NCI-H1436 (cell line): ENCODE measurements at places on chromosomes 3 and 15.
A peak's percentile ranks its signal among the peaks of the same experiment; 100 is the strongest.

DNA sequence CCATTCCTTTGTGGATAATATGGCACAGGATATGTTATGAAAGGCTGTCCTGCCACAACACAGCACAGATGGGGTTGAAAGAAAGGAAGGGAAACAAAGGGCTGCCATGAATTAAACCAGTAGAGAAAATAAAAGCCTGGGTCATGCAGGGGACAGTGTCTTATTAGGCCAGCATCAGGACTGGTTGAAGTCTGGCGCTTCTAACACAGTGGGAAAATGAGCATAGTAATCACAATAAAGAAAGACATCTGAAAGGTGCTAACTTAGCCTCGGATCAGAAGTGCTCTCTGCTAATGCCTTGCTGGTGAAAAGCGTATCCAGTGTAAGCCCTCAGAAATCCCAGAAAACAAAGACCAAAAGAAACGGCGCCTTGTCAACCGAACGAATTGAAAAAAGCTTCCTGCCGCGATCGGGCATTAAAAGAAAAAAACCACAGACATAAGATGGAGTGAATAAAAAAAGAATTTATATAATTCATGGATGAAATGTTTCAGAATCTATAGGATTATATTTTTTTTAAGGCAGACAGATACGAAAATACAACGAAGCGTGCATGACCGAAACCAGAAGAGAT is 566 bp upstream of the MKRN3 start:
- DNase-seq = peak; percentile 21

- DNase-seq = no peak
Observed at GRCh38 chr3:144332868-144333267, 361.2 kb downstream of the DIPK2A start.

GRCh38 chr15:81363718-81364500 is 10.1 kb downstream of the TMC3 start:
- DNase-seq = no peak

DNA sequence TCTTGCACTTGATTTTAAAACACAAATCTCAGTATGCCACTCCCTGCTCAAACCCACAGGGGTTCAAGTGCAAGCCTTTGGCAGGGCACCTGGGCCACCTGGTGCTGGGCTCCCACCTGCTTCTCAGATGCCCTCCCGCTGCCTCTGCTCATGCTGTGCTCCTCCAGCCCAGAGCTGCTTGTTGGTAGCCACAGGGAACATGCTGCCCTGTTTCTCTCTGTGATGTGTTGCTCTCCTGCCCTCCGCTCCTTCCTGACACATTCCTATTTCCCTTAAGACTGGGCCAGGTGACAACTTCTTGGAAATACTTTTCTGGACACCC is 27.1 kb upstream of the KY start:
- DNase-seq = no peak

GRCh38 chr3:133934073-133934970 is 38.6 kb upstream of the RAB6B start:
- no peak for DNase-seq

- no peak for DNase-seq
Observed at GRCh38 chr3:5294356-5294755, 106.8 kb downstream of the EDEM1 start.

DNA sequence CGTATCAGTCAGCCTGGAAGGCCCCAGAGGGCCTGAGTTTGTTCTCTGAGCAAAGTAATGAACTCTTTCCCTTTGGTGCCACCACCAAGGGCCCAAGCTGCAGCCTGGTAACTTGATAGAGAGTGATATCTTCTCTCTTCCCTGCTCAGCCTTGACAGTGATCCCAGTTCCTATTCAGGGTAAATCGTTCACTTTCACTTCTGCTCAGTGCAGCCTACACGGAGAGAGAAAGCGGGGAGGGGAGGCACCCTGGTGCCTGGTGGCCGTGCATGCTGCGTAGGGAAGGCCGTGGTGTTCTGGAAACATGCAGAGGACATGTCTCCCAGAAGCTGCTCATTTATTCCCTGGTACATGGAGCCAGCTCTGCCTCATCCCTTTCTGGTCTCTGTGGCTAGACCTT is 54.9 kb downstream of the KIF9 start:
- DNase-seq = no peak

DNA sequence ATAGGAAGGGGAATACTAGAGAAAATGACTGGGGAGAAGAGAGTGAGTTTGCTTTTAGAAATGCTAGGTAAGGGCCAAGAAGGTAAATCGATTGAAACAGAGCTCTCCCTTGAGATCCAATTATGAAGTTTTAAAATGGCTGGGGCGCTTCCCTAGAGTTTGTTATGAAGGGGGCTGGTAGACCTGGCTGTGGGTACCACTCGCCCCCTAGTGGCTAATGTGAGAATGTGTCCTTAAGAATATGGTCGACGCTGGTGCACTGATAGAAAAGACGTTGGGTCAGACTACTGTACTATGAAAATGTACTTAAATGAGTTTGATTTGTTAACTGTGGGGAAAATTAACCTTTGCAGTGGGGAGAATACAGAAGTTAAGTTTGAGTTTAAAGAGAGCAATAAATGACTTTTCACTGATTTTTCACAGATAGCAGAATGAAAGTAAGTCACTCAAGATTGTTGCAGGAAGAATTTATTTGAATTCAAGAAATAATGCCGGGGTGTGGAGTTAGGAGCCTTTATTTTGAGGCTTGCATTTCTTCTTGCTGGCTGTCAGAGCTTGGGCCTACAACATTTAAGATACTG is 9.2 kb downstream of the TMPRSS7 start:
- DNase-seq = peak; percentile 94

DNA sequence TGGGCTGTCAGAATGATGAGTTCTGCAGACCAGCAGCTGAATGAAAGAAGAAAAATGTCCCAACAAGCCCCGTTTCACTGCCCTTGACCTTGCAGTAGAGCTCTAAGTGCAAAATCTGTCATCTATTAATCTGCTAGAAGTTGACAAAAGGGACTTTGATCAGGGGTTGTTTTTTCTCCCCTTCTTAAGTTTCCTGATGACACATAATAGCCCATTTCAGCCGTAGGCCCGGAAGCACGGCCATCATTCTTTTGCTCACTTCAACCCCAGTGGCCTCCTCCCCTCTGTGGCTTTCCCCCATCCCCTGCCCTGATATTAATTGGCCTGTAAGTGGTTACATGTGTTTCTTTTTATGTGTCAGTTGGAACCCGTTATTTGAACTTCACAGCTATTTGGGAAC is 298.9 kb downstream of the RPLP1 start:
- no peak for DNase-seq

DNA sequence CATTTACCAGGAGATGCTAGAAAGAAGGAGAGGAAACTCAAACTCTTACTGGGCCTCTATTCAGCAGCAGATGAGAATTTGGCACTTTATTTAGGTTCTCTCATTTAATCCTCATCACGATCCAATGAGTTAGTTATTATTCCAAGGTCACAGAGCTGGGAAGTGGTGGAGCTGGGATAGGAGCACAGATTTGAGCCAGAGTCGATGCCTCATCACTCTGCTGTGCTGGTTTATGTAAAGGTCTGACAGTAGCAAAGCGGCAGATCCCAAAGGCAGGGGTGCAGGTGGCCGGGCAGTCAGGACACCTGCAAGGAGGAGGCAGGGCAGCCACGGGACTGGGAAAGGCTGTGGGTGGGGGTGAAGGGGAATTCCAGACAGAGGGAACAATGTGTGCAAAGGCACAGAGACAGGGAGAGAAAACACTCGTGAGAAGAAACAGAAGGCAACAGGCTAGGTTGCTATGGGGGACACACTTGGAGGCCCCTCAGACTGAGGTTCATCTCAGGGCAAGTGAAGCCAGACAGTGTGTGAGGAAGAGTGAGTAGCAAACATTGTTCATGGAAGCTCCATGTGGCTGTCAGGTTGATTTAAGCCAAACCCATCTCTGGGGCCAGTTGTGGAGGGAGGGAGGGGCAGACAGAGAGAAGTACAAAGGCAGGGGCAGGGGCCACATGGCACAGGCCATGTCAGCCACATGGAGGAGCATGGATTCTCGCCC is 26.8 kb downstream of the RAB6B start:
- DNase-seq = no peak

DNA sequence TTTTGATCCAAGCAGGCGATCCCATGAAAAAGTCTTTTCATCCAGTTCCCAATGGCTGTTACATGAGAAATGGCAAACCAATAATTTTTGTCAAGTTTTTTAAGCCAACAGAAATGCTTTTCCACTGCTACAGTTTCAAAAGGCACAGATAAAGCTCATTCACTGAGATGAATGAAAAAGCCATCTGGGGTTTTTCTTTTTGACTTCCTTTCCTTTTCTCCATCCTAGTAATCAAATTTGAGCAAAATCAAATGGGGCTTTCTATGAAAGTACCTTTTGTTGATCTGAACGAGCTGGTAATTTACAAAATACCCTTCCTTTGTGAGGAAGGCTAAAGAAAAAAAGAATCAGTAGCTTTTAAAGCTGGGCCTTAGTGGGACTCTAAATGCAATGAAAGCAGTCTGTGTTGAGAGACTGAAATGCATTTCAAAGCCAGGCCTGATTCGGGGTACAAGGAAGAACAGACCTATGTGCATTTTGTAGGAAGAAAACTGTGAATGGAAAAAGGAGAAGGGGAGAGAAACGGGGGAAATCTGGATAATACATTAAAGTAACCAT is 185.2 kb upstream of the DNAJC19 start:
- DNase-seq = no peak

DNA sequence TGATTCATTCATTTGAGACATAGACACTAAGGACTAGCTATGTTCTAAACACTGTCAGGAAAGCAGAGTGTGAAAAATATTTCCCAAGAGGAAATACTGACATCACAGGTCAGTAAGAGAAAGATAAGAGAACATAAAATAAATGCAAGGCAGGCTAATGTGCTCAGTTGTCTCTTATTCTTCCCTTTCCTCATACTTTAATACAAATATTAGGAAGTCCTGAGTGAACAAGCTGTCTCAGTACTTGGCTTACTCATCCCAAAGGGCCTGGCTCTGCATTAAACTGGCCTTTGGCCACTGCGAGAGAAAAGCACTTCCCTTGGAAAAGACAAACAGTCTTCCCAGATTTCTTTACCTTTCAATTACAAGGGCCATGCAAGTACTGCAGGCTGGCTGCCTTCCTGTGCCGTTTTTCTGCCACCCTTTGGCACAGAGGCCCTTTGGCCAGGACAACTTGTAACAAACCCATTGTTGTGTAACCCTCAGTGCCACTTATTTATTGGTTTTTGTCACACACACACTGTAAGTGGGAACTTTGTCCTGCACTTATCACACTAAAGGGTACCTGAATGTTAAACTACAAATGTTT is 31.7 kb downstream of the EDC3 start:
- DNase-seq = no peak

GRCh38 chr15:59165726-59166125 is 40.9 kb upstream of the LDHAL6B start:
- DNase-seq = no peak

DNA sequence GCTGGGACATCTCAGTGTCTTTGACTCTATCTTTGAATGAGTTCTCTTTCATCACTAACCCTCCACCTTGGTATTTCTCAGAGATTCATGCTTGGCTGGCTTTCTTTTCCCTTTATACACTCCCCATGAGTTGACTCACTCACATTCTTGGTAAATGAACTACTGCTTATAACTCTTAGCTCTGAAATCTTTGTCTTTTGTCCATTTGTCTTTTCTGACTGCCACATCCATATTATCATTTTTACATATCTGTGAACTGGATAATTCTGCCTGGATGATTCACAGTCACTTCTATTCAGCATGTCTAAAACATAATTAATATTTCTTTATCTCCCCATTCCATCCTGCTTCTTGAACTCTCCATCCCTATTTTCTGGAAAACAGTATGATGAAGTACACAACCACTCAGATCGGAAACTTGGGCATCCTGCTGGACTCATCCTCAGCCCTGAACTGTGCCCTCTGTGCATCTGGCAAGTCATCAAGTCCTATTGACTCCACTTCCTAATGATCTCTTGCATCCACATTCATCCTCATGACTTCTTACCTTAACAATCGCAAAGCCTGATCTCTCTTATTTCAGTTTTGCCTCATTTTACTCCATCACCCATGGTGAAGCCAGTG is 66.9 kb downstream of the KCNAB1 start:
- DNase-seq = no peak

GRCh38 chr3:141114816-141115460 is 63.8 kb downstream of the SPSB4 start:
- DNase-seq = no peak

DNA sequence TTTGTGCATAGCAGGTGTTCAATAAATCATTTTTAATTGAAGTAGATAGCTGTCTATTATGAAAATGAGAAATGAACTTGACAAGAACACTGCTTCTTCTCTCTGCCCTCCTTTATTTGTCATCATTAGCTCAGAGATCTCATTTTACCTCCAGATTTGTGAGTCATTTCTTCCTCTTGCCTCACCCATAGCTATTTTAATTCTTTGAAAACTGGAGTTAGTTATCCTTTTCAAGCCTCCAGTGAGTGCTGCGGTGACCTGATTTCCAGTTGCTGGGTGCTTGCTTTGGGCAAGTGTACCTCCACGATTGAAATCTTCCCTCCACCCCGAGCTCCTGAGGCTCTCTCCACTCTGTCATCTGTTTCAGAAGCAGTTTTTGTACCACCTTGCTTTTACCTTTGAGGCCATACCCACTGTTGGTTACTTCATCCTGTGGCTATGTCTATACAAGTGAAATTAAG is 114.6 kb downstream of the NFKBIZ start:
- no peak for DNase-seq

DNA sequence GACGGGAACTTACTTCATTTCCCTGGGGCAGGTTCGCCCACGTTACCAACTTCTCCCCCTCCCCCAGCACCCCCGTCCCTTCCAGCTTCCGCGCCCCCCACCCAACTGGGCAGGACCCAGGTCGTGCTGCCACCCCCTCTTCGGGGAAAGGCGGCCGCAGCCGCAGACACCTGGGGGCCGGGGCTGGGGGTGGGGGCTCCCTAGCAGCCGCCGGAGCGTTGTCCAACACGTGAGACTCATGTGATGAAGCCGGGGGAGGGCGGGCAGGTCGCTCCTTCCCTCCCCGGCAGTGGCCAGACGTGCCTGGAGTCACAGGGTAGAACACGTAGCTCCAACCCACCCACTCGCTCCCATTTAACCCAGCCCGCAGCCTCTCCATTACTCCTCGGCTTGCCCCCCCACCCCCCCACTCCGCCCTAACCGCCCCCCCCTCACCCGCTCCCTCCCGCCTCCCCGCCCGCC is 240 bp upstream of the BHLHE40 start:
- no peak for DNase-seq
